Activated CD4-positive, alpha-beta T cell treated with anti-CD3 and anti-CD28 coated beads for 24 hours (primary cell): ENCODE measurements at places on chromosomes 2 and 18.
A peak's percentile ranks its signal among the peaks of the same experiment; 100 is the strongest.

DNA sequence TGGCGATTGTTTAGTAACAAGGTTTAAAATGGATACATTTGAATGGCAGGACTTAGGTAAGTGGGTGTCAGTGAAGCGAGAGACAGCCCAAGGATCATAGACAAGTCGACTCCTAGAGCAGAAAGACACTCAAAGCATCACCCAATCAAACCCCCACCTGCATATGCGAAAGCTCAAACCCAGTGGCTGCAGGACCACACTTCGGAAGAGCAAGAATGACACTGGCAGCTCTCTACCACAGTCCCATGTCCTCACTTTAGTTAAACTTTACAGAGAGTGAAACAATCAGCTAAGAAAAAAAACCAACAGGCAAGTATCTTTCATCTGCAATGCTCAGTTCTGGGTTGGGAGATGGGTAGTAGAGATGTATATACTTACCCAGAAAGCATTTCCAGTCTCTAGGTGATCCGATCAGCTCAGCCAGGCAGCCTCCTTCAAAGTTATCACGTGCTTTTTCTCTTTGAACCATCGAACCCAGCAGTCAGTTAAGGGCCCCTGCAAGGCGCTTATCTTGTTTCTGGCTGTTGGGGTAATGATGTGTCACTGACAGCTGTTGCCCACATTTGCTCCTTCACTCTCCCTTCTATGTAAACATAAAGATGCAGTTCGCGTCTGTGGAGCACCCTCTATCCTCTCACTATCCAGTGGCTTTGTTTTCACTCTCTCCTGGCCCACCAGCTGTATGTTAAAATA, 357.5 kb upstream of the ID2 start:
- no peak for DNase-seq

GRCh38 chr2:199433204-199433832, 24.4 kb downstream of the SATB2 start:
- no peak for DNase-seq

DNA sequence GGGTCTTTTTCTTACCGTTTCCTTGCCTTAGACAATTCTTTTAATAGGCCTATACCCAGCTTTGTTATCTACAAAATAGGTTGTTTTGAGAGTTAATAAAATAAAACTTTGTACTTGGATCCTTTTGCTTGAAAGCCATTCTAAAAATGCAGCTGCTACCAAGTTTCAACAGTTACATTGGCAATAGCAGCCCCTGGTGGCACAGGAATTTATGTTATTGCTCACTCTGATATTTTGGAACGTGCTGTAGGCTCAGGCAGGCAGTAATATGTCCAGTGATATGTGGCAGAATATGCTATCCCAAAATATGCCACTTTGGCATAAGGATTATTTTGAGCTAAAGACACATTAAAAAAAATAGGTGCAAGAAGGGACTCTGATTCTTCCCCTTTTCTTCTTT, 6.7 kb upstream of the COMMD1 start:
- DNase-seq: no peak

GRCh38 chr18:8858888-8859511, 153.6 kb downstream of the MTCL1 start:
- DNase-seq: no peak

DNA sequence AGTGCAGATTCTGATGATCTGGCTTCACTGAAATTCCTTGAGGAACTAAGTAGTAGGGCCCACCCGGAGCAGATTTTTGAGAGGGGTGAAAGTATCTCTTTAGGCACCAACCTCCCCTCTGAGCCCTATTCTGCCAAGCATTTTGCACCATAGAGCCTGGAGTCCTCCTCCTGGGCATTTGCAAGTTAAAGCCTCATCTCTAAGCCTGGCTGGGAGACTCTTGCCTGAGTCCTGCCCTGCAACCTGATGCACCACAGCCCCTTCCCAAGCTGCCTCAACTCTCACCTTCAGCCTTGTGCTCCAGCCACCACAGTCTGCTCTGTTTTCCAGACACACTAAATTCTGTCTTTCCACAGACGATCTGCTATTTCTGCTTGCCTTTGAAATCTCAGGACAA, 79.6 kb upstream of the PKDCC start:
- DNase-seq: no peak

GRCh38 chr2:119721462-119721861, 38.3 kb upstream of the PTPN4 start:
- no peak for DNase-seq

DNA sequence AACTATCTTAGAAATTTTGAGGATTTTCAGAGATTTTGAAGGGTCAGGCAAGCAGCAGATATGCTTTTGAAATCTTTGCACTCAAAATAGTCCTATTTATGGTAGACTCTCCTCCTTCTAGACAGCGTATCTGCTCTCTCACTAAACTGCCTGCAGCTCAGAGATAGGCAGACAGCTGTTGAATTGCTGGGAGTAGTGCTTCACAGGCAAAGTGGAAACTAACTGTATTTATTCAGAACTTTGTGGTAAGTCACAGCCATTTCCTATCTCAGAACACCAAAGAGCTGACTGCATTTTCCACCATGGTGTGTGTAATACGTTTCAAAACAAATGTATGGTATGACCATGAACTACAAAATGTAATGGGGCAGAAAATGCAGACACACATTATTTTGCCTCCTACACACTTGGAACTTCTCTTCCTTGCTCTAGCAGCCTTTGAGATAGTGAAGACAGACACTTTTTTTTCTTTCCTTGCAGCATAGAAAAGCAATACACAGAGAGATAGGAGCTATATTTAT, 352.4 kb downstream of the LRP1B start:
- DNase-seq: no peak

- DNase-seq: no peak
Observed at GRCh38 chr18:64253222-64253621, 104.3 kb upstream of the LINC00305 start.

- DNase-seq: no peak
Observed at GRCh38 chr2:105180491-105180972, 61.0 kb upstream of the GPR45 start.

DNA sequence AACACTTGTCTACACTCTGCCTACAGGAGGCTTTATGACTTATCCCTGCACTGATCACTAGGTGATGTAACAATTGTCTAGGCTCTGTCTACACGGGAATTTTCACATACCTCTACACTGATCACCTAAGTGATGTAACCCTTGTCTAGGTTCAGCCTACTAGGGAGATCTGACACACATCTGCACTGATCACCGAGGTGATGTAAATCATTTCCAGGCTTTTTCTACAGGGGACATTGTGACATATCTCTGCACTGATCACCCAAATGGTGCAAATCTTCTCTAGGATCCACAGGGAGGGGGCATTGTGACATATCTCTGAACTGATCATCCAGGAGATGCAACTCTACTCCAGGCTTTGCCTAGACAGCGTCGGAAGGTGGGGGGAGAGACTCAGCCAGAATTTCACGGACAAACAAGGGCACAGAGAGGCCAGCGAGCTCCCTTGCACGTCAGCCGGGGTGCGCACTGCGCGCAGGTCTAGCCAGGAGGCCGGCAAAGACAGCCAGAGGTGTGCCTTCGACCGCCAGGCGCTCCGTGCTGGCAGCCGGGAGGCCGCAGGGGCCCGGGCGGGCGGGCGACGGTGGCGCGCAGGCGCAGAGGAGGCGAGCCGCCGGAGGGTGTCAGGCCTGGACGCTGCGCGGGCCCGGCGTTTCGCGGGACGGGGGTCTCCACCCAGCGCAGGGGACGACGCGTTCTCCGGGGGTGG, 46.9 kb upstream of the USP14 start:
- peak; percentile 51 for DNase-seq

GRCh38 chr2:56167616-56168562, 15.9 kb upstream of the CCDC85A start:
- DNase-seq: no peak

DNA sequence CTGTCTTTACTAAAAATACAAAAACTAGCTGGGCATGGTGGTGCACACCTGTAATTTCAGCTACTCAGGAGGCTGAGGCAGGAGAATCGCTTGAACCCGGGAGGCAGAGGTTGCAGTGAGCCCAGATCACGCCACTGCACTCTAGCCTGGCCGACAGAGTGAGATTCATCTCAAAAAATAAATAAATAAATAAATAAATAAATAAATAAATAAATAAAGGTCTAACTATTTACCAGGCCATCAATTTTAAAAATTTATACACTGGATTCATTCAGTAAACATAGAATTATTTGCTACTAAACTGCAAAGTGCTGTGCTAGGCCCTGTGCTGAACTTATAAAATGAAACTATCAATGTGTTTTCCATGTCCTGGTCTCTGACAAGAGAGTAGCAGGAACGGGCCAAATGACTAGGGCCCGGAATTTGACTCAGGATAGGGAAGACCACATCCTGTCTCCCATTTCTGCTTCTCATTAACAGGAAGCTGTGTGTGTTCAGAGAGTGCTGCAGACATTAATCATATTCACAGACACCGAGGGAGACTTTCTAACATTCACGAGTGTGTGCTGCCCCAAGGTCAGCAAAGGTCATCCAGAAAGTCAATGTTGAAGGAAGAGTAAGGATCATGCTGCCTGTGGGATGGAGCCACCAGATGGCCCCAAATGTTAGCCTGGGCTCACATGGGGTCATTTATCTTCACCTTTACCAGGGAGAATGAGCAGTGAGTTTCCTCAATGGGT, 95.8 kb downstream of the SPP2 start:
- DNase-seq: no peak

- no peak for DNase-seq
Observed at GRCh38 chr2:3409627-3410170, 30.2 kb downstream of the TRAPPC12 start.

- DNase-seq: no peak
Observed at GRCh38 chr2:205754924-205755321, 72.6 kb downstream of the NRP2 start.

GRCh38 chr2:763766-764525, 86.7 kb upstream of the TMEM18 start:
- DNase-seq: no peak

DNA sequence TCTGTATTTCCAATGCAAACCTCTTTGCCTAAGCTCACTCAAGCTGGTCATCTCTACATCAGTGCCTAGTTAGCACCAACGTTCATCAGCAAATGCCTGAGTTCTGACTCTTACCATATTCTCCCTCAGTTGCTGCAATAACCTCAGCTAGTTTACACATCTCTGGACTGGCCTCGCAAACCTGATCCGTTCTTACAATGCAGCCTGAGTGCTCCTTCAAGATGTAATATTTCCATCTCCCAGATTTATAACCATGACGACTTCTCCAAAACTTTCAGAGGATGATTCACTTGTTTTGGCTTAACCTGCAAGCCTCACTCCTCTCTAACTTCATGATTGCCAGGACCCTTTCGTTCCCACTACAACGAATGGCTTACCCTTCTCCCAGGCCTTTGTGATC, 69.7 kb downstream of the DIPK1C start:
- no peak for DNase-seq

DNA sequence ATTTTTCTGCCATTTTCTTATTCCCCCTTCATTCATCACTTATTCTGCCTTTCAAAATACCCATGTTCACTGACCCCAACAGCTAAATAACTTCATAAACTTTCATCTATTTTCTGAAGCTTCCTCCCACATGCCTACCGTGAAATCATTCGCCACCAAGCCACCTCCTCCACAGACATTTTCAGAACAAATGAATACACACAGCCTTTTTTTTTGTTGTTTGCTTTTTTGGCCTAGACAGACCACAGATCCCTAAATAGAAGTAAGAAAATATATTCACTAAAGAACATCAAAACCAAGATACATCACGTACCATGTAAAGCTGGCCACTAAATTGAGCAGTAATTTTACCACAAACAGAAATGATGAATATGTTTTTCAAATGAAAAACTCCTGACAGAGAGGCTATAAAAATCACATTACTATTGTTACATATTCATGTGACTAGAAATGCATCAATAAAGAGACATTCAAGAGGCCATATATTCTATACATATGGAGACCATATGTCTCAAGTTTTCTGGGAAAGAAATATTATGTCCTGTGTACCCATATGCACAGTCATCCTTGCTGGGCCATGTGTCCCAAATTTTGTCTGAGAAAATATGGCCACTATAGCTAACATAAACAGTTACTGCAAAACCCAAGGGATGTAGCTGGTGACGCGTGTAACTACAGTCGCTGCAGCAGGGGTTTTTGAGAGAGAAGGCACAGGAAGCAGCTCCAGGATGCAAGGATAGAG, 200.3 kb downstream of the FBXO15 start:
- DNase-seq: no peak

DNA sequence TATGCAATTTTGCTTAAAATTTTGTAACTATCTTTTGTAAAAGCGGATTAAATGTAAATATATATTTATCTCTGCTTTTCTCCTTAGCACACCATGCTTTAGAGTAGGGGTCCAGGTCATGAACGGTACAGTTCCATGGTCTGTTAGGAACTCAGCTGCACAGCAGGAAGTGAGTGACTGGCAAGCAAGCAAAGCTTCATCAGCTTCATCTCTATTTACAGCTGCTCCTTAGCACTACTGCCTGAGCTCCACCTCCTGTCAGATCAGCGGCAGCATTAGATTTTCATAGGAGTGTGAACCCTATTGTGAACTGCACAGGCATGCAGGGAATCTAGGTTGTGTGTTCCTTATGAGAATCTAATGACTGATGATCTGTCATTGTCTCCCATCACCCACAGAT, 959.0 kb upstream of the SLC39A10 start:
- no peak for DNase-seq

GRCh38 chr2:69798909-69799526, 30.4 kb upstream of the GMCL1 start:
- no peak for DNase-seq

DNA sequence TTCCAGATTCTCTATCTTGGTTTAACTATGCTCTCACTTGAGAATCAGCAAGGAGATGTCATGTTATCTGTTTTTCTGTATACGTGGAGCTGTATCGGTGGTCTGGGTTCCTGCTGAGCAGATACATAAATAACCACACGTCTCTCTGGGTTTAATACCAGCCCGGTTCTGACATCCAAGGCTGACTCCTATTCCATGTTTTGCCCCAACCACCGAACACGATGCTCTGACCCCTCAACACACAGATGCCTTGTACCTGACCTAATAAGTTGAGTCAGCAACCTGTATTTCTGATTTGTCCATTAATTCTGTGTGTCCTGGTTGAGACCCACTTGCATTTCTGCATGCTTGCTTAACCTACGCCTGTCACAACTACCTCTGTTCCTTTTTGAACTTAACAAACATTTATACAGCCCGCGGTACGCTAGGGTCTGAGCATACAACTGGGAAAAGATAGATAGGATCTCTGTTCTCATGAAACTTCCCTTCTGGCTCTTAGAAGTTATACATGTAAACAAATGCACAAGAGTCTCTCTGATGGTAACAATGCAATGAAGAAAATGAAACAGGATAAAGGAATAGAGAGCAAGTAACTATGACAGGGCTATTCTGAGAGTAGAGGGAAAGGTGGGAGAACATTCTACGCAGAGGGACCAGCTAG, 480.4 kb downstream of the PARD3B start:
- no peak for DNase-seq

DNA sequence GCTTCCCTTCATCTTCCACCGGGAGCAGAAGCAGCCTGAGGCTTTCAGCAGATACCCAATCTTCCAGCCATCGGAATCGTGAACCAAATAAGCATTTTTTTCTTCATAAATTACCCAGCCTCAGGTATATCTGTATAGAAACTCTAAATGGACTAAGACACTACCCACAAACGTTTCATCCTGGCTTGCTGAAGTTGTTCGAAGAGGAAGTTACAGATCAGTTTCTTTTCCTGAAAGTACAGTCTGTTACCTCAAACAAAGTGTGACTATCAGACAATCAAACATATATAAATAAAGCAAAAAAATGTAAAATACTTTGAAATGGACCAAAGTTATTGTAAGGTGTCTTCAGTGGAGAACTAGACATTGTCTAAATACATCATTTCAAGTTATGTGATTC, 97.9 kb downstream of the MREG start:
- no peak for DNase-seq

- no peak for DNase-seq
Observed at GRCh38 chr2:53559302-53559966, 208.2 kb upstream of the CHAC2 start.

GRCh38 chr2:19722531-19722971, 179.2 kb downstream of the TTC32 start:
- no peak for DNase-seq
